ENCODE measurements at places on chromosomes 3 and 15.

DNA sequence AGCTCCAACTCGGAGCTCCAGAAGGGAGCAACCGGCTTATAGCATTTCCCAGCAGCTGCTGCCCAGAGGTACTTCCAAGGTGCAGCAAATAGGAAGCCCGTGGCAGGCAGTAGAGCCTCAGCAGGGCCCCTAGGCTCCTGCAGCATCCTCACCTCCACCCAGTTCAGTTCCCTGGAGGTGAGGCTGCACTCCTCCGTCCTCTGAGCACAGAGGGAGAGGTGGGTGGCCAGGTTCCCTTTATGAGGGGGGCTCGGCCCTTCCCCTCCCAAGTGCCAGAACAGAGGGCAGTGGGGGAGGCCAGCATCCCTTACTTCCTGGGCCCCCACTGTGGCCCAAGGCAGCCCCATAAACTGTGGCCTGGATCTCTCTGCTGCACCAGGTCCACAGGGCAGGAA lies 150.2 kb downstream of the ATP10A start:
- no peak for DNase-seq

- no peak for DNase-seq
These were observed 152.8 kb upstream of the TLE3 start for GRCh38 chr15:70250208-70251201.

GRCh38 chr3:171915275-171915674 lies 72.1 kb downstream of the TMEM212 start:
- no peak for DNase-seq

DNA sequence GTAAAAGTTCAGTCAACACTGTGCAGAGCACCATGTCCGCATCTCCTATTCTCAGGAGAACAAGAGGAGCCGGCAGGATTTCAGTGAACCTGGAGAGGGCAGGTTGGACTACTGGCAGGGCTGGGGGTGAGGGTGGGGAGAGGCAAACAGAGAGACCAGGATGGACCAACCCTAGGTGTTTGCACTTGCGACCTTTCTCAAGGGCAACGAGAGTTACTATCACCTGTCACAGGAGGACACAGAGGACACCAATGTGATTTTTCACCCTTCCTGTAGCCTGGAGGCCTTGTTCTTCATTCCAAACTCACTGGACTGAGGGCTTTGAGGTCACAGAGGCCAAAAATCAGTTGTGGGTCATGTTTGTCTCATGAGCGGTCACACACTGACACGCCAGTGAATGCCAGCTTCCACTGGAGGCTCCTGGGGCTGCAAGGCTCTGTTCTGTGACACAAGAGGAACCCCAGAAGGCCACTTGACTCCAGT lies 89.5 kb downstream of the CPN2 start:
- DNase-seq, result no peak

GRCh38 chr15:83943849-83944404 lies 290.0 kb downstream of the ADAMTSL3 start:
- no peak for DNase-seq

DNA sequence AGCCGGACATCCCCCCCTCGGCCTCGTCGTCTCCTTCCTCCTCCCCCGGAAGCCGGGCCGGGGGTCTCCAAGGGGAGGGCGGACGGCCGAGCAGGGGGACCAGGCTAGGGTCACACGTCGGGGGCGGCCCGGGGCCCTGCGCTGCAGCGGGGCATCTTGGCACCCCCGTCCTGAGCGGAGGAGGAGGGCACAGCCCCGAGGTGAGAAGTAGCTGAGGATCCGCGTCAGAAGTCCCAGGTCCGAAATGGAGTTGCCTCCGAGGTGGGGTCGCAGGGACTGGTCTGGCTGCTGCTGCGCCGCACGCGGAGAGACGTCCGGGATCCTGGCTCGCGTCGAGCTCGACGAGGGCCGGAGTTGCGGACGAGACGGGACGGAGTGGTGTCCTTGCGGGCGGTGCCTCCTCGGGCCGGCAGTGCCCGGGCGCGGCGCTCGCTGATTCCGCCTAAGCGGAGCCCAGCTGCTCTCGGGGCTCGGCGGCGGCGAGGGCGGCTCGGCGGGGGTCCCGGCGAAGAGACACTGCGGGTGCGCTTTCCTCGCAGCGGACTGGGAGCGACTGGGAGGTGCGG lies at the start of gene ADCY5:
Gene ADCY5, minus strand, starts transcription at position 555 of the 566 bp plus-strand sequence. Its CDS starts 545 bp downstream, at position 10.
- DNase-seq, result no peak

- DNase-seq, result peak; percentile 11
These were observed 5.5 kb upstream of the CFAP100 start for GRCh38 chr3:126389112-126389793.

GRCh38 chr3:149493315-149494021 lies 19.0 kb downstream of the TM4SF4 start:
- no peak for DNase-seq

DNA sequence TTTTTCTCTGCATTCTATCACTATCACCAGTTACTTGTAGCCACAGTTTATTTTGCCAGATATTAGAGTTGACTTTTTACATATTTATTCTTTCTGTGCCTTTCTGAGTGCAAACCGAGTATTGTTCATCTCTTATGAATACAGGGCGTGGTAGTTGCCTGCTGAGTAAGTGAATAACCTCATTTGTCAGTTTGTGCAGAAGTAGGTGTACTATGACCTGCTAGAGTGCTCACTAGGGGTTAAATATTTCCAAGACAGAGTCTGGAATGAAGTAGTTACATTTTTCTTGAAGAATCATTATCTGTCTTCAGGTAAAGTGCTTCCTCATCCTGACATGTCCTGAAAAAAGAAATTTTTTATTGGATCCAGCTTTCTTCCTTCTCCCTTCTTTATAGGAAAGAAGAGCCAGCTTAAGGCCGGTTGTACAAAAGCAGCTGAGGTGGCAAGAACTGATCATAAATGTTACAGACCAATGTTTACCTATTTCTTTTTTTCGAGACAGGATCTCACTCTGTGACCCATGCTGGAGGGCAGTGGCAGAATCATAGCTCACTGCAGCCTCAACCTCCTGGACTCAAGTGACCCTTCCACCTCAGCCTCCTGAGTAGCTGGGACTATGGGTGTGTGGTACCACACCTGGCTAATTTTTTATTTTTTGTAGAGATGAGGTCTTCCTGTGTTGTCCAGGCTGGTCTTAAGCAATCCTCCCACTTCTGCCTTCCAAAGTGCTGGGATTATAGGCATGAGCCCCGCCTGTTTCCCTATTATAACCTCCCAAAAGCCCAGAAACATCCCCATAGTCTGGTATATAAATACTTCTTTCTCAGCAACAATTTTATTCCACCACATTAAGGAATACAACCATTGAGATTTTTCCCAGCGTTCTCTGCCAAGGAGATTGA lies 182.5 kb downstream of the TPRG1 start:
- DNase-seq, result no peak

- no peak for DNase-seq
These were observed at the start of gene LARP6 for GRCh38 chr15:70853973-70854665. LARP6 (minus strand) TSS chr15:70854157; CDS start chr15:70854088, 69 bp downstream.

DNA sequence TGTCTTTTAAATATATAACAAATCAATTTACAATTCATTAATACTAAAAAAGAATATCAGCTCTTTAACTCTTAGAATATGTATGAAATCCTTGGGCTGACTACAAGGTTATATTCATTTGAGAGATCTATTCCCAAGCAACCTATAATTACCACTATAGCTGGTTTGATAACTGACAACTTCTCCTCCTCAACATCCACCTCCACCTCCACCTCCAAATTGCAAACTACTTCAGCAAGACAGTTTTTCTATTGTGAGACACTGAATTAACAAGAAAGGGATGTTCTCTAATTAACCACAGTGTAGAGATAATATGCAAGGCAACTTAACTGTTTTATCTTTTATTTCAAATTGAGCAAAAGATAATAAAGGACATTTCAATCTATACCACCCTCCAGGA lies 284.8 kb upstream of the ARL6 start:
- DNase-seq, result no peak

GRCh38 chr3:173396191-173397041 lies 1.1 kb upstream of the NLGN1 start:
- DNase-seq, result no peak

DNA sequence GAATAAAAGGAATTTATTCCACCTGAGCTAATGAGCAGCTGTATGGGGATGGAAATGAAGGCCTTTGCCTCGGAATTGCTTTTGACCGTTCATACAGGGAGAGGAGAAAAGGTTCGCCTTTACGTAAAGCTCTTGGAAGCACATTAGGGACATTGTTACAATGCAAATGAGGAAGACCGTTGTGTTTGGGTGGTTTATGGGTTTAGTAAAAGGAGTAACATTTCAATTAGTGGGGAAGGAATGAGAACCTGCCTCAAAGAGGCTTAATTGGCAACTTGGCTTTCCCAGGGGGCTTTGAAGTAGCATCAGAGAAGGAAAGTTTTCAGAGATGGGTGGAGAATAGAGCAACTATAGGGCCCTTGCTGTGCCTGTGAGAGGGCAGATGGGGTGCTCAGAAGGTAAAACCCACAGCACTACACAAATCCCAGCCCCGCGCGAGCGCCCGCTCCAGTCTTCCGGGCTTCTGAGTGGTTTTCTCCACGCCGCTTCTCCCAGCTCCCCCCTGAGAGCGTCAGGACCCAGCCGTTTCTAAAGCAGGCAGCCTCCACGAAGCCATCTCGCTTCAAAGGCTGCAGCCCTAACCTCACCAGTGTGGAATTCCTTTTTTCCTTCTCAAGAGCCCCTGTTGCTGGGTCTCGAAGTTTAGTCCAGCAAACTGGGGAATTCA lies 192.0 kb upstream of the HES1 start:
- DNase-seq, result no peak

GRCh38 chr3:114758831-114759699 lies 388.0 kb downstream of the ZBTB20 start:
- DNase-seq, result no peak

GRCh38 chr3:51777985-51778384 lies 1.1 kb downstream of the IQCF6 start:
- DNase-seq, result no peak

GRCh38 chr15:43550527-43551363 lies 33.3 kb downstream of the MAP1A start:
- DNase-seq, result no peak

DNA sequence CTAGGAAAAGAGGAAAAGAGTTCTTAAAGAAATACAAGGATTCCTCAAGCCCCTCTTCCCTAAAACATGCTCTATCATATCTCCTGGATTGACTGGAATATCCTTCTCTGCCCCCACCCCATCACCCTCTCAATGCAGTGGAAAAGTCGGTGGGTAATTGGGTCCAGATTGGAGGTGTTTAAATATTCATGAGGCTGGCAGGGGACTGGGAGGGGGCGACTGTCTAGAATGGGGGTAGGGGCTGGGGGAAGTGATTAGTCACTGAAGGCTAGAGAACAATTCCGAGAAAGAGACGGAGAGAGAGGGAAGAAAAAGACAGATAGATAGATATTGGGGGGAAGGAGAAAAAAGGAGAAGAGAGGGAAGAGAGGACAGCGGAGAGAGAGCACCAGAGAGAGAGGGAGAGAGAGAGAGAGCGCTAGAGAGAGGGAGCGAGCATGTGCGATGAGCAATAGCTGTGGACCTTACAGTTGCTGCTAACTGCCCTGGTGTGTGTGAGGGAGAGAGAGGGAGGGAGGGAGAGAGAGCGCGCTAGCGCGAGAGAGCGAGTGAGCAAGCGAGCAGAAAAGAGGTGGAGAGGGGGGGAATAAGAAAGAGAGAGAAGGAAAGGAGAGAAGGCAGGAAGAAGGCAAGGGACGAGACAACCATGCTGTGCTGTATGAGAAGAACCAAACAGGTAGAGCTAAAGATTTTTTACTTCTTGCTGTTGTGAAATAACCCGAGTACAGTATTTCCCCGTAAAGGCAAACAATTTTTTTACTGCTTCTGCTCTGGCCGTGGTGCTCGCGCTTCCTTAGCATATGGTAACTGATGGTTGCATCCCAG lies at the start of gene GAP43:
Gene GAP43, plus strand, starts transcription at position 467 of the 825 bp plus-strand sequence. Its CDS starts 180 bp downstream, at position 647.
- DNase-seq, result peak; percentile 25

DNA sequence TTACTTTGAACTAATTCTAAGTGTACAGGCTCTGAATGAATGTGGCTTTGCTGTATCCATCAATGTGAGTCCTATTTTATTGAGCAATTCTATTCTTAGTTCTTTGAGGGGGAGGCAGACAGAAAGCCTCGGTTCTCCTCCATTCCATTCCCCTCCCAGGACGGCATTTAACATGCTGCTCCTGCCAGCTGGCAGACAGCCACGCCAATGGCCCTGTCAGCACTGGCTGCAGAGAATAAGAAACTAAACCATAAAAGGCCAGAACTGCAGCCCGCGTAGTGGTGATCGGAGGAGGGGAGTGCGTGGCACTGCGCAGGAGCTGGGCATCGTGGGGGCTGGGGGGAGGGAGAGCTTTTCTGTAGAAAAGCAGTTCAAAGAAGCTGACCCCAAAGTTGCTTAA lies 76.0 kb upstream of the HACD2 start:
- DNase-seq, result peak; percentile 10

DNA sequence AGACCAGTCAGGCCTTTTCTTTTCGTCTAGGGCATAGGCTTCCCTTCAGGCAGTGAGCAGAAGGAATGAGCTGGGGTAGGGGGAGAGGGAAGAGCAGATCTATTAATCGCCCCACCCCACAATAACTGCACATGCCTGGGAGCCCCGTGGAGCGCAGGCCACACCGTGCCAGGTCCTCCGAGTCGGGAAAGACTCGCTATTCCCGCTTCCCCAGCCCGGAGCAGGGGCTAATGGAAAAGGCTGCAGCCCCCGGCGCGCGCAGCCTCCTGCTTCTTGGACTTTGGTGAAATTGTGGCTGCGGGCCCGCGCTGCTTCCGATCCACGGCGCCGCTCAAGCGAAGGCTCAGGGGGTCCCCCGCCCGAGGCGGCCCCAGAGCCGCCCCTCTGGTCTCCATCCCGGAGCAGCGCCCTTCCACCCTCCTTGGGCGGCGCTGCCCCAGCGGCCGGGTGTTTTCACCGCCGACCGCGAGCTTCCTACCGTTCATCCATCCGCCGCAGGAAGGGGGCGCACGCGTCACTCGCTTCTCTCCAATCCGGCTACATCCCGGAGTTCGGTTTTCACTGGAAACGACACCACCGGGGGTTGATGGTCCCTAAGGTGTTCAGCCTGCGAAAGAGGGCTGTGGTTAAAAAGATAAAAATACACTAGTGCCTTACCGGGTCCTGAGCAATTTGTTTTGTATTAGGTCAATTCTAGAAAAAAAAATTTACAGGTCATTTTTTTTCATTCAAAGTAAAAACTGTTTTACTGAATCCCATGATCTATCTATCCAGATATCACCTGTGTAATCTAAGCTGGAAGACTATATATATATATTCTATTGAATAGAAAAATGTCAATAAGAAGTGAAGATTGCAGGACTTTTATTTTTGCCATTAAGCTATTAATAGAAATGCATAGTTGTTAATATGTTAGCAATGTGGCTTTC lies 4.4 kb upstream of the SYNM start:
- peak; percentile 38 for DNase-seq

DNA sequence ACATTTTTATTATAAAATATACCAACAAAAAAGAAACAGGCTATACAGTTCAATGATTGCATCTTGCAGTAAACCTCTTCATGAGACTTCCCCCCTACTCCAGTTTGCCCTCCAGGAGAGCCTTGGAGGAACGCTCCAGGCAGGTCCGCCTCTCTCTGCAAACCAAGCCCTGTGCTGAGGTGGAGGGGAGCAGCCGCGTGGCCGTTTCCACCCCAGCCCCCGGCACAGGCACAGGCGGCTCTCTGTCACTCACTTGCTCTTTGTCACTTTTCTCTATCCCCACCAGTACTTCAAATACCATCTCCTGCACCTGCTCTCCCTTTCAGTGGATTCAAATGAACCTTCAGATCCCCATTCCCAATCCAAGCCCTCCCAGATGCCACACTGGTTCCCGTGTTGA lies 479.9 kb downstream of the OCA2 start:
- DNase-seq, result no peak

GRCh38 chr3:177885063-177885462 lies 651.2 kb upstream of the KCNMB2 start:
- no peak for DNase-seq

Data from RCC 7860 (cell line).